ENCODE measurements at places on chromosomes 16 and 17.
A peak's percentile ranks its signal among the peaks of the same experiment; 100 is the strongest.

GRCh38 chr16:64280317-64280716, 841.5 kb downstream of the CDH11 start:
- no peak for DNase-seq

DNA sequence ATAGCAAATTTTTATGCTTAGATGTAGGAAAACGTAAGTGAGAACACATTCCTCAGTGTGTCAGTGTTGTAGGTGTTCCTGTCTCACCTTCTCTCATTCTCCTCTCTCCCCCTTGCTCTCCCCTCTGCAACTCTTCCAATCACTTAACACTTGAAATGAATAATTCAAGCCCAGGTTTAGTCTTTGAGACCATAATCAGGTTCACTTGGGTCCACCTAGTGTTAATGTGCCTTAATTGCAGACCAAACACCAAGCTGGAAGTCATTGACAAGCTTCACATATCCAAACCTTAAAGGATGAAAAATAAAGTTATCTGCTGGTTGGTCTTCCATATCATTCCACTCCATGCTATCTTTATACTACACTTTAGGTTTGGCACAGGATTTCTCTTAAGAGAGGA, 37.0 kb downstream of the STXBP4 start:
- DNase-seq: no peak

DNA sequence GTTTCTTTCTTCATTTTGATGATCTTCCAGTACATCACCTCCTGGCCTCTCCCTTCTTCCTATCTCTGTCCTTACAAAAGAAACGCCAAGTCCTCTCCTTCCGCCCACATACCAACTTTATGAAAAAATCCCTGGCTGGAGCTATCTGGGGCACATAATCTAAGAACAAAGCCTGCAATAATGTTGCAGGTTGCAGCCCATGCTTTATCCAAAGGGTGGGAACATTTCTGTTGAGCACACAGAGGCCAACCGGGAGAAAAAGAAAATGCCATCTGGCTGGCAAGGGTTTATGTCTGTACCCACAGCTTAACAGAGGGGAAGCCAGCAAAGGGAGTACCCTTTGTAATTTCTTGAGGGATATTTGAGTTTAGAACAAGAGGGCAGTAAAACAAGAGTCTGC, 409.6 kb downstream of the SOX9 start:
- DNase-seq: no peak

- no peak for DNase-seq
These were observed 12.2 kb downstream of the PIK3R5 start for GRCh38 chr17:8953156-8953885.

DNA sequence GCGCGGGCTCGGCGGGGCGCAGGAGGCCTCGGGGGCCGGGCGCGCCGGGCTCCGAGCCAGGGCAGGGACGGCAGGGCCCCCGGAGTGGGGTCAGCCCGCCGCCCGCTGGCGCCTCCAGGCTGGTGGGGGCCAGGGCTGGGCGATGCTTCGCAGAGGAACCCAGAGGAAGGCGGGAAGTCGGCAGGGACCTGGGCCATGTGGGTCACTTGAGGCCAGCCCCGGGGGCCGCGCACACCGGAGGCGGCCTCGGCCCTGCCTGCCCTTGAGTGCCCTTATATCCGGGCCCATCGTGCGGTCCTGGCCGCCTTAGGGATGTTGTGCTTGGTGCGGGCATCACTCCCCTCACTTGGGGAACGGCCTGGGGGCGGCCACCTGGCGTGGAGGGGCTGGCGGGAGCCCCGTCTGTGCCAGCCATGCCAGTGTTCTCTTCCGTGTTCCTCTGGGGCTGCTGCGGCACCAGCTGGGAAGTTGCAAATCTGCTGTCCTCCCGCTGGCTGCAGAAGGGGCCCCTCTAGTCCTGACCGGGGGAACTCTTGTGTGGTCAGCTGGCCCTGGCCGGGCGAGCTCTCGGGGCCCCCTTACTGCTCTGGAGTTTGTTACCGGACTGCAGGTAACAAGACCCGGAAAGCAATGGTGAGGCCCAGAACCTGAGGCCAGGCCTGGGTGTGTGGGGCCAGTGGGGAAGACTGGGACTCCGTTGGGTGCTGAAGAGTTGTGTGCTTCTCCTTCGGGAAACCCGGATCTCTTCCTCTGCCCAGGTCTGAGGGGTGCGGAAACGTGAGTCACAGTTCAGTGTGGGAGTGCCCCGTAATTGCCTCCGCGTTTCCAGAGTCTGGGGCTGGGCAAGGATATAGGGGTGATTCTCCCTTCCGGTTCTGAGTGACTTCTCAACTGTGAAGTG, 849 bp downstream of the CAPN15 start:
- DNase-seq: peak; percentile 26

DNA sequence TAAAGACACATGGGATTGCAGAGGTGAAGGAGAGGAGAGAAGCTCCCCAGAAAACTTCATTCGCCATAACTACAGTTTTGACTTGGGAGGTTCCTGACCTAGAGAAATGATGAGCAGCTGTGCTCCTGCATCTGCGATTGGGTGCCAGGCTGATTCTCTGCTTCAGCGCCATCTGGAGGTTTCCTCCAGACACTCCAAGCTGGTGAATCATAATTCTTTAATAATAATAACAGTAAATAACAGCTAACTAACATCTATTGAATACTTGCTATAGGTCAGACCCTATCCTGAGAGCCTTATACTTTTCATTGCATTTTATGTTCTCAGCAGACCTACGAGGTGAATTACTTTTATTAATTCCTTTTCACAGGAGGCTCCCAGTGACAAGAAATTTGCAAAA, 575.8 kb downstream of the TOX3 start:
- DNase-seq: no peak

DNA sequence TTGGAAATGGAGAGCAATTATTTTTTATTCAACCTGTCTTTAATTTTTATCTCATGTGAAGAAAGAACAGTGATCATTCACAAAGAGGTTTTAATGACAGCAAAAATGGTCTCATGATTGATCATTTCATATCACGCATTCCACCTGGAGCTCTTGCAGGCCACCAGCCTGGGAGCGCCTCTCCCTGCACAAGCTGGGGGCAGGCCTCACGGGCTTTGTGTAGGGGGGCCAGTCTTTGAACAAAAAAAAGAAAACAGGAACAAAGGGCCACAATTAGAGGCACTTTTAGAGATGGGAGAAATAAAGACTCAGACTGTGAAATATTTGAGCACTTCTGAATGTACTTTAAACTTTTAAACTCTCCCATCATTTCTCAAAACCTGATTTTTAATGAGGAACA, 232.9 kb downstream of the CHD9NB start:
- DNase-seq: no peak

DNA sequence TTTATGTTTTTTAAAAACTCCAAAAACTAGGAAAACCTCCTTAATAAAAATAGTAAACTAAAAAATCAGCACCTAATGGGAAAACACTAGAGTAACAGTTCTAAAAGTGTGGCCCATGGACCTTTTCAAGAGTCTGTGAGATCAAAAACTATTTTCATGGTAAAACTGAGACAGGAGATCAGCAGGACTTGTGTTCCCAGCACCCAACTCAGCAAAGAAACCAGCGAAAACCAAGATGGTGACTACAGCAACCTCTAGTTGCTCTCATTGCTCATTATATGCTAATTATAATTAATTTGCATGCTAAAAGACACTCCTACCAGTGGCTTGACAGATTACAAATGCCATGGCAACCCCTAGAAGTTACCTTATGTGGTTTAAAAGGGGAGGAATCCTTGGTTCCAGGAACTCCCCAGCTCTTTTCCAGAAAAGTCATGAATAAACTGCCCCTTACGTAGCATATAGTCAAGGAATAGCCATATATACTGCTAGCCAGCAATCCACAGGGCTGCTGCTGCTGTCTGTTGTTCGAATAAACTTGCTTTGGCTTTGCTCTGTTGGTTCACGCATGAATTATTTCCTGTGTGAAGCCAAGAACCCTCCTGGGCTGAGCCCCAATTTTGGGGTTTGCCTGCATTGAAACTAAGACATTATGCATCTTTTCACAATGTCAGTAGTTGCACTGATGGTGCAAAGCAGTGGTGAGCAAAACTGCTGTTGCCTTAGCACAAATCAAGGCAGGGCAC, 12.4 kb downstream of the CMTR2 start:
- no peak for DNase-seq

DNA sequence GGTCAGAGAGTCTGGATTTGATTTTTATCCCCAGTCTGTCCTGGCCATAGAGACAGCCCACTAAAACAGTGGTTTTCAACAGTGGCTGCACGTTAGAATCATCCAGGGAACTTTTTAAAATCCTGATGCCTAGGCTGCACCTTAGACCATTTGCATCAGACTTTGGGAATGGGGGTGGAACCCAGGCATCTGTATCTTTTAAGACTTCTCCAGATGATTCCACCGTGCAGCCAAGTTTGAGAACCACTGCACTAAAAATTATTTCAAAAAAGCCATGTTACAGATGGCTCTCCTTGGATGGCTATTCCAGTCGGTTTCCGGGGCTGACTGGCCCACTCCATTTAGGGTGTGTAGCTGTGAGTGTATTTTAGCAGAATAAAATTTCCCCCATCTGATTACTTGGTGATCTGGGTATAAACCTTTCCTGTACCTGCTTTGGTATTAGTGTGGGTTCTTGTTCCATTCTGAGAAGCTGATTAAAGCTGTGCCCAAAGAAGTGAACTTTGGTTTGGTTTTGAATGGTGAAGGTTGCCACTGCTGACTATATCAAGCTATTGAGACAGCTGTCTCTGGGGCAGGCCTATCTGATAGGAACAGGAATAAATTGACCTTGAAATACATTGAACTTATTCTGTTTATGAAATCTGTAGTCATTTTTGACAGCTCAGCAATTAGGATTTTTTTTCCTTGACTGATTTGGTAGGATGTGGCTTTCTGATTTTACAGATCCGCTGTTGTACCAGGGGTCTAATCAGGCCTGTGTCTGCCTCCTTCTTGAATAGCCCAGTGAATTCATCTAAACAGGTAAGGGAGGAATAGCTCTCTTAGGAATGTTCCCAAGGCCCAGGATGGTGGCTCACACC, 1.3 kb downstream of the ATP5MC1 start:
- DNase-seq: no peak

DNA sequence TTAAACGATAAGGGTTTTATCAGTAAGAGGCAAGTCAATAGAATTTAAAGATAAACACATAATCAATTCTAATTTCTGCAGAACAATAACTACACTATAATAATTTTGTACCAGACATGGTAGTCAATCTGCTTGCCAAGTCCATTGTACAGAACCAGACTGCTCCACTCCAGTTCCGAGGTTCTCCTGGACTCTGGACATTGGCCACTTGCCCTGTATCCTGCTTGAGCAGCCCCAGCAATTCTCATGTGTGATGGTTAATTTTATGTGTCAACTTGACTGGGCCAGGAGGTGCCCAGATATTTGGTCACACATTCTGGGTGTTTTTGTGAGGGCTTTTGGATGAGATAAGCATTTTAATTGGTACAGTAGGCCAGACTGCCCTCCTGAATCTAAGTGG, 384.6 kb downstream of the SLC39A11 start:
- DNase-seq: no peak

- DNase-seq: no peak
These were observed 7.7 kb upstream of the PRSS22 start for GRCh38 chr16:2865651-2866050.

DNA sequence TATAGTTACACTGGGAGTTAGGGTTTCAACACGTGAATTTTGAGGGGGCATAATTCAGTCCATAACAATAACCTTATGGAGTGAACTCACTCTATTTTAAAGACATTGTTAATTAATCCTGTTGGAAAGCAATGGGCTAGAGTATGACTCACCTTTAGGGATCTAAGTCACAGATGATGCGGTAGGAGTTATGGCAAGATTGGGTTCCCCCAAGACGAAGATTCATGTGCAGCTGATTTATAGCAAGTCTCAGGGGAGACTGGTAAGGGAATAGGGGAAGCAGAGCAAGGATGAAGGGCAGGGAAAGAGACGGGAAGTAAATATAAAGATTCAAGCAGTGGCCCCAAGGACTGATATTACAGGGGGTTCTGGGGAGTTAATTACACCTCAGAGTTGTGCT, 159.6 kb upstream of the DNAH9 start:
- DNase-seq: no peak

DNA sequence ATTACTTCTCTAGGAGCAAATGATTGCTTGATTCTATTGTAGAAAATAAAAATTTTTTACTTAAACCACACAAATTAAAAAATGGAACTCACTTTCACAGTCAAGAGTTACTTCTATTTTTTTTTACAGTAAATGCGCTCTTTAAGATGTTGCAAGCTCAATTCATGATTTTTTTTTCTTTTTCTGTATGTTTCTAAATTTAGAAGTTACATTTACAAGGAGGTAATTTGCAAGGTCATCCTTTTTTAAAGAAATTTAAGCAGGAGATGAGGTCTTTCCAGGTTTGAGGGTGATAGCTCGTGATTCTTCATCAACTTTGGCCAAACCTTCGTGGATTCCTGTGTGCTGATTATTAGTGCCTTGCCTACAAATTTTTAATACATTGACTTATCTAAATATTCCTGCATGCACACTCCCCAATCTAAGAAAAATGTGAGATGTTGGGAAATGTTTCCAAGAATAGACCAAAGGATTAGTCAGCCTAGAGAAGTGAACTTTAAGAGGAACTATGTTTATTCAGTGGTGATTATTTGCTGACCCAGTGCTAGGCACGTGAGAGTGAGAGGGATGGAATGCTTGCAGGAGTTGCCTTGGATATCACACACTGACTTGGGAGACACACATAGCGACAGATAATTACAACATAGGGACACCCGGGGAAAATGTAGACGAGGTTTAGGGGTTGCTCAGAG, 429.8 kb downstream of the MAF start:
- no peak for DNase-seq

- no peak for DNase-seq
These were observed 65.0 kb downstream of the ZNF778 start for GRCh38 chr16:89282523-89282922.

DNA sequence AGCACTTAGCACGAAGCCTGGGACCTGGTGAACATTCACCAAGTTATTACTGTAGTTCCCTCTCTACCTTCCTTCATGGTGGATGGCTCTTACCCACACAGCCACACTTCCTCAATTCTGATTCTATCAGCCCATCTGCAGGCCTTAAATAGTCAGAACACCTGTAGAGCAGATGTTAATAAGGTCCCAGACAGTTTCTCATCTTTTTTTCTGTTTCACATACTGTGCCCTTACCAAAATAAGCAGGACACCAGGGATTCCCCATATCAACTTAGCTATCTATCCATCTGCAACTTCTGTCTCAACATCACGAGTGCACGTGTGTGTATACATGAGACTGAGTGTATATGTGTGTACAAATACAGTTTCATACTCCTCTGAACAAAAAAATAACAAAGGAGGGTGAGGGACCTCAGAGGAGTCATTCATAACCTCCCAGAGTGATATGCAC, 2.8 kb downstream of the RECQL5 start:
- DNase-seq: no peak

DNA sequence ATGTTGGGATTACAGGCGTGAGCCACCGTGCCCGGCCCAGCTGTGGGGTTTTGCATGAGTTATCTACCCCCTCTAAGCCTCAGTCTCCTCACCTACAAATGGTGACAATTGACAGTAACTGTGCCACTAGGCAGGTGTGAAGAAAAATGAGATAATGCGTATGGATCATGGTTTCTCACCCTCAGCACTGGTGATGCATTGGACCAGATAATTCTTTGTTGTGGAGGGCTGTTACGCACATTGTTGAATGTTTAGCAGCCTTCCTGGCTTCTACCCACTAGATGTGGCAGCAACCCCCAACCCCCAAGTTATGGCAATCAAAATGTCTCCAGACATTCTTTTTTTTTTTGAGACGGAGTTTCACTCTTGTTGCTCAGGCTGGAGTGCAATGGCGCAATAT, 9.0 kb upstream of the HAPSTR1 start:
- DNase-seq: no peak

Data from naive thymus-derived CD8-positive, alpha-beta T cell (primary cell).